Astrocyte (in vitro differentiated cells and primary cell): ENCODE measurements at places on chromosomes 7 and 10. TPM values are rescaled to one million over a fixed set of nuclear protein-coding genes. Genes with fewer than 3 reads are reported as not detected.

Gene SFMBT2
- 3.9 and 5.0 TPM in 2 replicates for total RNA-seq

Gene MAGI2
- 5.4 and 5.8 TPM in 2 replicates for total RNA-seq

Gene LRRC4
- 4.4 and 4.5 TPM in 2 replicates for total RNA-seq

Gene PDZD7
- 2.2 and 4.5 TPM in 2 replicates for total RNA-seq

Gene MEIG1
- total RNA-seq: 0.43 and 0.53 TPM in 2 replicates

Gene SLC18A2
- total RNA-seq: 0.07 TPM in 1 of 2 replicates, not detected in the other

Gene H2BK1
- not detected in 2 replicates for total RNA-seq

Gene STEAP1B
- 1.1 and 1.3 TPM in 2 replicates for total RNA-seq

Gene MYOZ1
- total RNA-seq: 2.2 TPM in 2 replicates

Gene MORN4
- total RNA-seq: 15.8 and 16.2 TPM in 2 replicates

Gene SLC16A9
- 3.4 and 4.4 TPM in 2 replicates for total RNA-seq

Gene PLEKHS1
- not detected in 2 replicates for total RNA-seq

Gene MALRD1
- total RNA-seq: 0.24 and 0.45 TPM in 2 replicates

Gene MYL10
- total RNA-seq: 0.73 and 2.8 TPM in 2 replicates

Gene PLPP4
- 44.1 and 45.1 TPM in 2 replicates for total RNA-seq

Gene PRKCQ
- 1.9 and 2.1 TPM in 2 replicates for total RNA-seq

Gene AKR1D1
- not detected in 2 replicates for total RNA-seq

Gene CH25H
- total RNA-seq: 0.22 and 0.34 TPM in 2 replicates

Gene LRRD1
- total RNA-seq: 0.27 TPM in 1 of 2 replicates, not detected in the other

Gene YKT6
- total RNA-seq: 215 and 216 TPM in 2 replicates

Gene ADO
- total RNA-seq: 29.0 and 31.1 TPM in 2 replicates

Gene GRM3
- total RNA-seq: not detected in 2 replicates

Gene SLC26A4
- 0.57 and 0.91 TPM in 2 replicates for total RNA-seq

Gene FAM171A1
- 51.9 TPM in 2 replicates for total RNA-seq

Gene ATRNL1
- total RNA-seq: 15.8 and 17.5 TPM in 2 replicates

Gene GPRIN2
- total RNA-seq: 2.2 and 3.0 TPM in 2 replicates

Gene CHAT
- total RNA-seq: 0.12 and 1.00 TPM in 2 replicates

Gene HMX2
- total RNA-seq: not detected in 2 replicates

Gene ANXA8L1
- total RNA-seq: 0.59 and 1.5 TPM in 2 replicates

Gene MNX1
- not detected in 2 replicates for total RNA-seq

Gene UFSP1
- 2.7 and 3.3 TPM in 2 replicates for total RNA-seq

Gene PHKG1
- not detected in 2 replicates for total RNA-seq

Gene ARHGEF35
- total RNA-seq: 4.4 and 5.0 TPM in 2 replicates

Gene CPXM2
- total RNA-seq: 5.2 and 5.5 TPM in 2 replicates

Gene SSC4D
- total RNA-seq: 6.0 and 7.4 TPM in 2 replicates

Gene ADAM22
- 1.5 and 2.2 TPM in 2 replicates for total RNA-seq

Gene FBXL15
- total RNA-seq: 8.6 and 11.0 TPM in 2 replicates
